ENCODE measurements at places on chromosomes 1 and 21.
A peak's percentile ranks its signal among the peaks of the same experiment; 100 is the strongest.

DNA sequence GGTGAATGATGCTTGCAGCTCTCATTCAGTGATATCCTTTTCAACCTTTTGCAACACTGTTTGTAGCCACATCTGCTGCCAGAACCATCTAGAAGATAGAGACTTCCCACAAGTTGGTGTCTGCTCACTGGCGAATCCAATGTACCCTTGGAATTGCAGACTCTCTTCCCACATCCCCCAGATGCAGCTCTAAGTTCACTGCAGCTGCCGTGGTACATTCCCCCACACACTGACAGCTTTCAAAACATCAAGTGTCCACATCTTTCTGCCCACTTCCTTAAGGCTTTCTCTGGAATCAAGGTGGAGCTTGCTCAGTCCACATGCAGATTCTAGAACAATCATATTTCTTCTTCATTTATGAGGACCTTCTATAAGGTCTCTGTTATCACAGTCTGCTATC lies 99.2 kb downstream of the PLPPR4 start:
- DNase-seq = no peak
- no peaks in the 10 kb centered on the region for H3K4me1 ChIP-seq
- H3K27ac ChIP-seq = no peak overlapping the region
- H3K27me3 ChIP-seq = no peaks in the 10 kb centered on the region

- DNase-seq = no peak
- H3K27ac ChIP-seq = no peak overlapping the region
- H3K27me3 ChIP-seq = no peaks in the 10 kb centered on the region
- peaks cover 4% of the 10 kb centered on the region for H3K4me1 ChIP-seq
Measured at GRCh38 chr1:197813741-197814140, 38.5 kb upstream of the DENND1B start.

DNA sequence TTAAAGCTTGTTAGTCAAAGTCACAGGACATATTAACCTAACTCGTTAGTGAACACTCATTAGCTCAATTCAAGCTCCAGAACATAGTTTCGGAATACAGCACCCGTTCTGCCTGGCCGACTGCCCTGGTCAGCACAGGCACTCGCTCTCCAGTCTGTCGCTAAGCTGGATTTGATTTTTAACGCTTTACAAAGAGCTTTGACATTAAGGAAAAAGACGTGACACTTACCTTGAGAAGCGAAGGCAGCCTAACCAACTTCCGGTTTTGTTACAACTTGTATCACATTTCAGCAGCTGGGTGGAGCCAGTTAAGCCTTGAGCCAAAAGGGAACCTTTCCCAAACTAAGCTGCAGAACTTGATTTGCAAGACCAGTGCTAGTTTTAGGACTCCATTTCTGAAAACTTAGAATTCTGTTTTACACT lies at the start of gene FRRS1:
FRRS1 (minus strand) TSS at position 258 of the 423 bp plus-strand sequence. CDS start 17,867 bp downstream, outside the sequence.
- H3K27me3 ChIP-seq = no peaks in the 10 kb centered on the region
- H3K27ac ChIP-seq = peak within 1 kb of the TSS; percentile 87
- H3K36me3 ChIP-seq = no peaks in the 10 kb centered on the region
- DNase-seq = peak; percentile 3

DNA sequence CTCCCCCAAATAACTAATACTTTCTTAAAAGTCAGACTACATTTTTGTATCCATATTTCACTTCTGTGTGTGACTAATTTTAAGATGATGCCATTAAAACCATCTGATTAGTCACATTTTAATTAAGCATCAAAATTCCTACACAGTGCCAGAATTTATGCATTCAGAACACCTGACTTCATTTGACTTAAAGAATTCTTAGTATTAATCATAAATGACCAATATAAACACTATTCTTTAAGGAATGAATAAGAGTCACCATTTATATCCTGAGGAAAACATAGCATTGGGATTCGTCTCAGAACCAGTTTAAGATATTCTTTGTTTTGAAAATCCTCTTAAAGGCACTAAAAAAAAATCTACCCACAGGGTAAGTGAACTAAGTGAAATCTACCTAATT lies 37.0 kb downstream of the TM2D1 start:
- no peak for DNase-seq
- no peak overlapping the region for H3K27ac ChIP-seq
- peaks cover 35% of the 10 kb centered on the region for H3K36me3 ChIP-seq
- no peaks in the 10 kb centered on the region for H3K27me3 ChIP-seq
- H3K4me3 ChIP-seq = no peak overlapping the region
- no peaks in the 10 kb centered on the region for H3K4me1 ChIP-seq

- no peaks in the 10 kb centered on the region for H3K36me3 ChIP-seq
Measured at GRCh38 chr1:162206749-162207635, 137.5 kb downstream of the NOS1AP start.

- H3K4me1 ChIP-seq = peaks cover 65% of the 10 kb centered on the region
- peaks cover 31% of the 10 kb centered on the region for H3K36me3 ChIP-seq
- peak overlapping the region; percentile 85 for H3K27ac ChIP-seq
- DNase-seq = no peak
Measured at GRCh38 chr1:155979597-155980343, 1.4 kb upstream of the ARHGEF2 start.

All from effector memory CD8-positive, alpha-beta T cell (primary cell).